ENCODE measurements at places on chromosomes 6 and 20.

DNA sequence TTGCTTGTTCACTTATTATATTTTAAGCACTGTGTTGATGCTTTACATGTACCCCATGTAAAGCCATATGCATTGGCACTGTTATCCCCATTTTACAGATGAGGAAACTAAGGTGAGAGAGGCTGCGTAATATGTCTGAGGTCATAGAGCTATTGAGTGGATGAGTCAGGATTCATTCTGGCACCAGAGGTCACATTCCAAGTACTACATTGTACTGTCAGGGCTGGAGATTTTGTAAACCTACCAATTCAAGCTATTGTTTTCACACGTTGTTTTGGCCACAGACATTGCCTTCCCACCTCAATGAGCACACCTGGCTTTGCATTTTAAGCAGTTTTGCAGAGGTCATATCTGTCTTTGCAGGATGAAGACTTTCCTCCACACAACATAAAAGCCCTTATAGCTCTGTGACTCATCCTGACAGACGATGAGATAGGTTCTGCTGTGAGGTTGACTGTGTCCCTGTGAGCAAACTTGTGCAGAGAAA is 33.2 kb downstream of the ANKS1A start:
- DNase-seq, result no peak

DNA sequence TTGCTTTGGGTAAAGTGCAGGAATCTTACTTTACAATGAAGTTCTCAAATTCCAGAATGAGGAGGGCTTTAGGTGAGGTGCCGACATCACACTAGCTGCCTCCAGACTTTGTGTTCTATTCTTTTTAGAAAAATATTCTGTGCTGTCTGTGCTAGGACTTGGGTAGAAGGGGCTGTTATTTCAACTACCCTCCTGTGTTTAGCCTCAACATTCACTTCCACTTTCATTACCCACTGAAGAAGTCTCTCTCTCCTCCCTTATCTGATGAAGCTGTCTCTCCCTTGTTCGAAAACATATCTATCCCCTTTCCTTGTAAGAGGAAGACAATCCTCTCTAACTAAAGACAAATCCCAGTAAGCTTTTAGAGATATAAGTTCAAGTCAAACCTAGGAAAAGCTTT is 25.0 kb upstream of the BRPF3 start:
- DNase-seq, result no peak

GRCh38 chr6:82988930-82989351 is 76.7 kb downstream of the UBE3D start:
- no peak for DNase-seq

DNA sequence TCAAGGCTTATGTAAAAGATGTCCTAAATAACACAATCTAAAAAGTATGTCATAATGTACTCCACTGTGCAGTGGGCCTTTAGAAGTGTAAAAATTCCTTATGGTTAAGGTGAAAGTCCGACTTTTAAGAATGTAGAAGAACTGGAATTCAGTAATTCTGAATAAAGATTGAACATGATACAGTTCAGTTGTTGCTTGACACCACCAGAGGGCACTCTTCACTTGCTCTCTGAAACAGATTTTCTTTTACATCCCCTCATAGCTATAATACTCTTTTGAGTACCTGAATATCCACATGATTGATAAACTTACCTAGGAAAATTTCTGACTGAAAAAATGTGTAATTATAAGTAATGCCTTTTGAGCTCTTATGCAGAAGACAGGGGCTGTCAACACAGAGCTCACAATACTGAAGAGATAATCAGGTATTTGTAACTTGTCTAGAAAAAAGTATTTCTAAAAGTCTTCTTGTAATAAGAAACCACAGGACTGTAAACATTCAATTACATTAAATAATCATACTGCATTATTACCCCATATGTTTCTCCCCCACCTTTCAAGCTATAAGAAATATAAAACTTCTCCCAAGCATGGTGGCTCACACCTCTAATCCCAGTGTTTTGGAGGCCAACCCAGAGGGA is 92.1 kb downstream of the POPDC3 start:
- DNase-seq, result no peak

GRCh38 chr6:169428532-169428931 is 174.9 kb upstream of the THBS2 start:
- DNase-seq, result no peak

- DNase-seq, result peak; percentile 1
Observed at GRCh38 chr6:147507162-147508041, 1.1 kb upstream of the SAMD5 start.

GRCh38 chr20:63017826-63018411 is 11.2 kb upstream of the BHLHE23 start:
- DNase-seq, result no peak

GRCh38 chr20:63854766-63855362 is 6.4 kb upstream of the ABHD16B start:
- no peak for DNase-seq

GRCh38 chr6:142857796-142858555 is 87.0 kb downstream of the HIVEP2 start:
- DNase-seq, result no peak

DNA sequence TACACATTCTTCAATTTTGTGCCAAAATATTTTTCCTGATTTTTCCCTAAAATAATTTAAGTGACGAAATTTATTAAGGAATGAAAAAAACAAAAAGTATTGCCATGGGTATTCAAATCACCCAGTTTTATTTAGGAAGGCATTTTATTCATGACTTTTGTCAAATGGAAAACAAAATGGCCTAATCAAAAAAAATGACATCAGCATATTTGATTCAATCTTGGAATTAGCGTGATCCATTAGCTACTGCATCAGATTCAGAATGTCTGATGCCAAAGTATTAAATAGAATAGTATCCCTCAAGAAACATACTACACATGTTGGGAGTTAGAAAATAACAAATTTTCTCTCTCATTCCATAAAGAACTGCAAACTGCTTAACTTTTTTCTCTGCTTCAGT is 129.2 kb downstream of the TRDN start:
- DNase-seq, result no peak

DNA sequence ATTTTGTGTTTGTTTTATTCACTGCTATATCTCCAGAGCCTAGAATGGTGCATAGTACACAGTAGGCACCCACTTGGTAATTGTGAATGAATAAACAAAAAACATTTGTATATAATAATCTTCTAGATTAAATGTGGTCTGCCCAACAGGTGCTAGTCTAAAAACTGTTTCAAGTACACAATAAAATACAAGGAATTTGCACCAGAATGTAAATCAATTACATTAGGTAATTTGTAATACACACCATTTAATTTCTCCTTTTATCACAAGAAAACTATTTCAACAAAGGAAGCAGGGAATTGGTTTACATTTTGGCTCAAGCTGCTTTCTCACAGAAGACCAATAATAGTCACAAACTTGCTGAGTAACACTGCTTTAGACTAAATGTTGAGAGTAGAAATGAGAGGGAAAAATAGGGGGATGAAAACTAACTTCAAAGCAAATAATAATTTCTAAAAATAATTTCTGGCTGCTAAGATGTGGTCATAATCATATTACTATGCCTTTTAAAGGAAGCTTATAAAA is 22.1 kb downstream of the RUNX2 start:
- no peak for DNase-seq

GRCh38 chr6:152863618-152864326 is 113.2 kb downstream of the VIP start:
- peak; percentile 25 for DNase-seq

- no peak for DNase-seq
Observed at GRCh38 chr6:133645966-133646740, 242.8 kb upstream of the TCF21 start.

DNA sequence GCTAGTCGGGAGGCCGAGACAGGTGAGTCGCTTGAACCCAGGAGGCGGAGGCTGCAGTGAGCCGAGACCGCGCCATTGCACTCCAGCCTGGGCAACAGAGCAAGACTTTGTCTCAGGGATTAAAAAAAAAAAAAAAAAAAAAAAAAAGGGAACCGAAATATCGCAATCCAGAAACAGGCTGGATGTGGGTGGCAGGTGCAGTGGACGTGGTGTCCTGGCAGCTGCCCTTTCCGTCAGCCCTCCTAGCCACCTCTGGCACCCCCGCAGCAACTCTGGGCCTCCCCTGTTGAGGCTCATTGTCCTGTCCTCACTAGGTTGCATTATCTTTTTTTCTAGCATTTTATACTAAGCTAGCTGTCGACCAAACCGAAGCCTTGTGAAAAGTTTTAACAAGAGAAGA is 113.5 kb downstream of the DTNBP1 start:
- no peak for DNase-seq

GRCh38 chr6:33077908-33078307 is 2.1 kb downstream of the HLA-DPB1 start:
- DNase-seq, result no peak

GRCh38 chr20:5181492-5181891 is 54.7 kb downstream of the CDS2 start:
- no peak for DNase-seq

- DNase-seq, result no peak
Observed at GRCh38 chr6:16230953-16231352, 7.4 kb upstream of the GMPR start.

DNA sequence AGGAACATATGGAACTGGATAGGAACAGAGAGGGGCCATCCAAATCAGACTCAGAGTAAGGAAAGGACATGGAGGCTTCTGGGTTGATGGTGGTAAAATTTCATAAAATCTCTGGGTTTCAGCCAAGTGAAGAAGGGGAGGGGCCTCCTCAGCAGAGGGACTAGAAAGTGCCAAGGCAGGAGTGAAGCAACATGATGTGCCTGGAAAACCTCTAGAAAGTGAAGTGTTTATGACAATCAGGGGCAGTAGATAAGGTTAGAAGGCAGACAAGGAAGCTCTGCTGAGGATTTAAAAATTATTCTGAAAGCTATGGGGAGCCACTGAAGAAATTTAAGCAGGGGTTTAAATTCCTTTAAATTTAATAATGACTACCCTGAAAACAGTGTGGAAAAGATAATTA is 126.0 kb upstream of the TENT5A start:
- DNase-seq, result no peak

GRCh38 chr20:53611449-53611894 is 17.8 kb upstream of the ZNF217 start:
- DNase-seq, result no peak

- peak; percentile 89 for DNase-seq
Observed at GRCh38 chr20:49216991-49217578, 2.1 kb upstream of the DDX27 start.

DNA sequence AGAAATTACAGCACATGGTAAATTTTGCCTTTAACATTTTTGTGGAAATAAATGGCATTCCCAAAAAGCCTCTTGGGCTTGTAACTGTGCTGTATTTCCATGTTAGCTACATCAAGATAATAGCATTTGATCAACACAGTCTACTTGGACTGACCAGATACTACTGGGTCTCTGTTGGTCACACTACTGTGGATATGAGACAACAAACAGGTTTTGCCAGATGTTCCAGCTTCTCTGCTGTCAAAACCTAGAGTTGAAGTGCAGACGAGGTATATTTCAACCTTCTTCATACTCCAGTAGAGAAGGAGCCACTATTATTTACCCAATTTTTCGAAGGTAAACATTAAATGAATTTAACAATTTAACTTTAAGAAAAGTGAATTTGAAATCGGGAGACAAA is 284.7 kb upstream of the CITED2 start:
- no peak for DNase-seq

- no peak for DNase-seq
Observed at GRCh38 chr6:72287801-72288200, 334.1 kb upstream of the KCNQ5 start.

DNA sequence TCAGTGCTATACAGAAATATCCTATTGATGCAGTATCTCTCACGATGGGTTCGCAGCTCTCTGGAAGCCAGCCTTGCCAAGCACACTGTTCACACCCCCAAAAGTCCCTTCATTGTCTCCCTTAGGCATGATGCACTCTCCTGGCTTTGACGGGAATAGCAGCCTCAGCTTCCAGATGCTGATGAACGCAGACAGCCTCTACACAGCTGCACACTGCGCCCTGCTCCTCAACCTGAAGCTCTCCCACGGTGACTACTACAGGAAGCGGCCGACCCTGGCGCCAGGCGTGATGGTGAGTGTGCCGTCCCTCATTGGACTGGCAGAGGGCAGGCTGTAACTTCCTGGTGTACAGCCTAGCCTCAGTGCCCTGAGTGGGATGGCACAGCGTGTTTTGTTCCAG is 60.0 kb upstream of the PBOV1 start:
- no peak for DNase-seq

DNA sequence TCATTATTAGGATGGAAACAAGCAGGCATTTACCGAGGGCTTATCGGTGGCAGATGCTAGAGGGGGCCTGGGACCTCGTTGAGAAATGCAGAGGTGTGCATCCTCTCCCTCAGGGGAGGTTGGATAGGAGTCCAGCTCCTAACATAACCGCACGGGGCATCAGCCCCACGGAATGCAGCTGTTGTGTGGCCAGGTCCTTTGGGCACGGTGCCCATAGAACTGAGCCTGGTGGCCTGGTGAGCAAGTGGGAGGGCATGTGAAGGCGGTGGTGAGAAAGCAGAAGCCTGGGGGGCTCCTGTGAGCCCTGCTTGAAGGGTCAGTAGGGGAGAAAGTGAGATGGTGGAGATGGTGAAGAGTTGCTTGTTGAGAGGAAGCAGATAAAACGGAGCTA is 143.7 kb downstream of the CDH26 start:
- DNase-seq, result no peak

GRCh38 chr6:157681041-157681650 is 141.9 kb upstream of the SNX9 start:
- no peak for DNase-seq

DNA sequence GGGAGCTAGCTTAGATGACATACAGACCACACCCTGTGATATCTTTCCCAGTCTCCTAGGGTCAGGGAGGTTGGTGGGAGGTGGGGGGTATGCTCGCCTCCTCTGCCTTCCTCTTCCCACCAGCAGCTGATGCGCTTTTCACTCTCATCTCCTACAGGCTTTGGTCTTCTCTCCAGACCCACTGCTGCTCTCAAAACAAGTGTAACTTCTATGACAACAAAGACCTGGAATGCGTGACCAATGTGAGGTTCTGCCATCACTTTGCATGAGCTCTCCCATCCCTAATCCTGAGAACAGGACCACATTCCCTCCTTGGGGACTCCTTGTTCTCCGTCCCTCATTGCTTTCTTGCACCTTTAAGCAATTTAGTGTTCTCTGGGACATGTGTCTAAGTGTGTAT is 2.7 kb downstream of the CTSA start:
- DNase-seq, result no peak

DNA sequence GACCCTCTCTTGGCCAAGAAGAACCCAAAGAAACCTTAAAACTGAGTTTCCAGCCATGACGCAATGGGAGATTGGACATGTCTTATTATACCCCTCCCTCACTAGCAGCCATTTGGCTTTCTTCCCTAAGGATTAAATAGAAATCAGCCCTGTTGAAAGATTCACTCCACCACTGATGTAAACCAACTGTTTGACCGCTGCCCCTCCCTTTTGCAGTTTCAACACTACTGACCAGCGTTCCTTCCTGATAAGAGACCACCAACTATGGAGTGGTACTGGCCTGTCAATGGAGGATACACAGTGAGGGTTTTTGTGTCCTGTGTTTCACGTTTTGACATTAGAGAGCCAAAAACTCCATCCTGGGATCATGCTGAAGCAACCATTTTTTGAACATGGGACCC is 53.2 kb upstream of the CD2AP start:
- no peak for DNase-seq

Data from activated T-cell treated with anti-CD3 and anti-CD28 coated beads for 48 hours (primary cell).